ENCODE measurements at places on chromosomes 12 and 14.
A peak's percentile ranks its signal among the peaks of the same experiment; 100 is the strongest.

GRCh38 chr14:75875958-75876357 is 105.8 kb downstream of the TGFB3 start:
- no peak for DNase-seq

GRCh38 chr12:120658286-120659150 is 18.1 kb downstream of the CABP1 start:
- DNase-seq, result no peak

DNA sequence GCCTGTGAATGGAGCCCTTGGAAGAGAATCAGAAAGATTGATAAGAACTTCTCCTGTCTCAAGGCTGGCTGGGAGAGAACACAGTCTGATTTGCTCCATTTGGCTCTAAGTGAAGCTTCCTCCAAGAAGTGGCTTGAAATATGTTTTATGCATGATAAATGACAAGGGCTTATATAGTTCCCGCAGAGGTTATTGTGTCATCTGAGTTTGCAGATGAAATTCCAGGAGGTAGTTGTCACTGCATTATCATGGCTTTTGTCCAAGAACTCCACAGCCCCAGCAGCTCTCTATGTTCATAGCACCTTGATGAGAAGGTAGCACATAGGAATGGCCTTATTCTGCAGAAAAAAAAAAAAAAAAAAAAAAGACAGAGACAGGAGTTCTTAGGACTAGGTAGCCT is 108.5 kb downstream of the DACT1 start:
- DNase-seq, result peak; percentile 87

- DNase-seq, result no peak
Measured at GRCh38 chr14:22485649-22486048, 103.4 kb downstream of the DAD1 start.

DNA sequence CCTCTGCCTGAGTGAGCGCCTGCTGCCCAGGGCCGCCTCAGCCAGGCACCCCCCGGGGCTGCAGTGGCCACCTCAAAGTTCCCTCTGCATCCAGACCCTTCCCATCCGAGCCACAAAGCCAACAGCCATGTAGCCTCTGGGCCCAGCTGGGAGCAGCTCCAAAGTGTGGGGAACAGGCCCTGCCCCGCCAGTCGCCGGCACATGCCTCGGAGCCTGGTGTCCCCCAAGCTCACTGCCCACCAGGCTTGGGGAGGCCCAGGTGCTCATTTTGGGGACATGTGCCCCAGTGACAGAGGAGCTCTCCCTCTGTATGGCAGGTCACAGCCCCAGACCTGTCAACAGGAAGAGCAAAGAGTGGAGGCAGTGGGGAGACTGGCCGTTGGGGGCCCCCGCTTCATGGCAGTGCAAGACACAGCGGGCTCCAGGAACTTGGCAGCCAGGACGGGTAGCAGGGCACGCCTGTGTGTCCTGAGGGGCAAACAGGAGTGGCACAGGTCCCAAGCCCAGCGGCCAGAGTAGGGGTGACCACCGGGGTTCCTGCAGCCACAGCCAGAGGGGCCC is 29.9 kb downstream of the JAG2 start:
- DNase-seq, result no peak

- no peak for DNase-seq
Measured at GRCh38 chr12:94390130-94390485, 69.6 kb downstream of the CEP83 start.

DNA sequence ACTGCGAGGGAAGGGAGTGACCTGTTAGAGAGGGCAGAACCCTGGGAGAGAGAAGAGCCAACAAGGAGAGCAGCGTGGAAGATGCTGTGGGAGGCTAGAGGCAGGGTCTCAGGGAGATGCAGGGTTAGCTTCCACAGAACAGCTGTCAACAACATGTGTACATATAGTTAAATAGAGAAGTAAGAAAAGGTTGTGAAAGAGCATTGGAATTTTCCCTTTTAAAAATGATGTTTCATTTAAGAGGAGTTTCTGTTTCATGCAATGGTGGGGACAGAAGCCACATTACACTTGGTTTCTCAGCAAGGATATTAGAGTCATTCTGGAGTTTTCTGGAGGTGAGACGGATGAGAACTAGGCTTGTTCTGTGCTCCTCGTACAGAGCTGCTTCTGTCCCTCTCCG is 23.8 kb upstream of the TBC1D30 start:
- no peak for DNase-seq

DNA sequence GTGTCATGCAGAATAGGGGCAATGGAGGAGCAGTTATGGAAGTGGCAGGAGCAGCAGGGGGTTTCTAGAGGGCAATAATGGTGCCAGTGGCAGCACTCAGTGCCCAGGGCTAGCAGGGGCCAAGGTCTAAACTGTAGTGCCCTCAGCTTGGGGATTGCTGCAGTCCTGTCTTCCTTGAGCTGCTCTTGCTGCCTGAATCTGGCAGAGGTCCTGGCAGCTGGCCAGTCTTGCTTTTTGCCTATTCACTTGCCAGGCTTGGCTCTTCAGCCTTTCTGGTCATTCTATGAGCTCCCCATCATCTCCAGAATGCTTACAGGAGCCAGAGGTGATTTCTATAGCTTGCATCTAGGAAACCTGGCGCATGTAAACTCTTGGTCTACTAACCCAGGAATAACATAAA is 72.0 kb downstream of the SUDS3 start:
- no peak for DNase-seq

DNA sequence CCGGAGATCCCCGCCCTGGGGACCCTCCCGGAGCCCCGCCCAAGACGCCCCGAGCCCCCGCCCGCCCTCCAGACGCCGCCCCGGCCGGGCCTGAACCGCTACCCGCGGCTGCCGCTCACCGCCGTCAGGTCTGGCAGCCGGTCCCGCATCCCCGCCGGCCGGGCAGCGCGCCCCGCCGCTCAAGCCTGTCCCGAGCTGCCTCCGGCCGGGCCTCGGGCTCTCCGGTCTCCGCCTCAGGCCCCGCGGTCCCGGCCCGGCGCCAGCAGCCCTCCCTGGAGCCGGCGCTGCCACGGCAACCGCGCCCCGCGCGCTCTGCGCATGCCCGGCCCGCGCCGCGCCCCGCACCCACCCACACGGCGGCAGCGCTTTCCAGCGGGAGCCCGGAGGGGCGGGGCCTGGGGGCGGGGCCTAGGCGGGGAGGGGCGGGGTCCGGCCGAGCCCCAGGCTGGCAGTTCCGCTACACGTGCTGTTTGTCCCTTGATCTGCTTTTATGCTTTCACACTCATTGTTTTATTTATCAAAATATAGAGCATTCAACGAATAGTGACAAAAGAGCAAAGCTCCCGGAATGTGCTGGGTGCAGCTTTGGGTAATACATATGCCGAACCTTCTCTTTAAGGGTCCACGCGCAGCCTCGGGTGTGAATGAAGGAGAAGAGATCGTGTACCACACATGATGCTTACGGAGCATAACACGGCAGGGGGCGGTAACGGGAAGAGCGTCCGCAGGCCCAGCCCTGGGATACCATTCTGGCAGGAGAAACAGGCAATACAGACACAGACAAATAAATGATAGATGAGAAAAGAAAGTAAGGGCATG is at the start of gene STX2:
TSS of gene STX2 (minus strand) at position 300 of the 819 bp plus-strand sequence. CDS start at position 149, 151 bp downstream.
- peak; percentile 87 for DNase-seq

- peak; percentile 79 for DNase-seq
Measured at GRCh38 chr14:54116972-54117371, 160.3 kb upstream of the BMP4 start.

DNA sequence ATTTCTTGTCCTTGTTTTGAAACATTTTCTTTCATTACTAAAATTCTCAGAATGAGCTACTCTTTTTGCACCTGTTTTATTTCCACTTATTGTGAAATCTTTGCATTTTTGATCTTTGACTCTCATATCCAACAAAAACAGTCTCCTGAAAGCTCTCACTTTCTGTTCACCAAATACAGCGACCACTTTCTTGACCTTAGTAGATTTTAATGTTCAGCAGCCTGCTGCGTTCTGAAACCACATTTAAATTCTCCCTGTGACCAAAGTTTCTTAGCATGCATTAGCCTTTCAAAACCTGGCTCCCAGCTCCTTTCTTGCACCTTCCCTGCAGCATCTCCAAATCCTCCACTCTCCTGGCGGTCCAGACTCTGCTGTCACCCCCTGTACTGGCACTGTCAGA is 404.4 kb upstream of the PDE3A start:
- DNase-seq, result no peak

DNA sequence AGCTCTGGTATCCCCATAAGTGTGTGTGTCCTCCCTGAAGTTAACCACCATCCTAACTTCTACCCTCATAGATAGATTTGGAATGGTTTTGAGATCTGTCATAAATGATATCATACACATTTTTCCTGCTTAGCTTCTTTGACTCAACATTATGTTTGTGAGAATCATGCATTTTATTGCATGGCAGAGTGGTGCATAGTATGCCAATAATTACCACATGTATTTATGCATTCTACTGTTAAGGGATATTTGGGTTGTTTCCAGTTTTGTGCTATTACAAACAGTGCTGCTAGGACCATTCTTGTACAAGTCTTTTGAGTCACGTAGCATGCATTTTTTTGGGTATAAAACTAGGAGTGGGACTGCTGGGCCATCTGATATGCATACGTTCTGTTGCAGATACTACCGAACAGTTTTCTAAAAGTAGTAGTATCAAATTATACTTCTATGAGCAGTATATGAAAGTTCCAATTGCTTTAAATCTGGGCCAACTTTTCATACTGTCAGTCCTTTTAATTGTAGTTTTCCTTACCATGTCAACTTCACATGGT is 13.4 kb downstream of the GRIP1 start:
- DNase-seq, result peak; percentile 7

DNA sequence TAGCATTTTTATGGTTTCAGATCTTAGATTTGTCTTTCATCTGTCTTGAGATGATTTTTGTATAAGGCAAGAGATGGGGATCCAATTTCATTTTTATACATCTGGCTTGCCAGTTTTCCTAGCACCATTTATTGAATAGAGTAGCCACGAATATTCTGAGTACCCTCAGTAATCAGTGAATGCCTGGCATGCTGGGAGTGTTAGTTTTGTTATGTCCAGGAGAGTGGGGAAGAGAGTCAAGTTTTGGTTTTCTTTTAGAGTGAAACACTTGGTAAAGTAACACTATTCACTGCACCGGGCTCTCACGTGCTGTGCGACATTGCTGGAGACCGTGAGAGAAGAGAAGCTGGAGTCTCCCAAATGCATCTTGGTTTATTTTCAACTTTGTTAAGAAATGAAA is 31.3 kb downstream of the DERA start:
- DNase-seq, result no peak

GRCh38 chr12:125360540-125360939 is 295.3 kb downstream of the AACS start:
- DNase-seq, result no peak

DNA sequence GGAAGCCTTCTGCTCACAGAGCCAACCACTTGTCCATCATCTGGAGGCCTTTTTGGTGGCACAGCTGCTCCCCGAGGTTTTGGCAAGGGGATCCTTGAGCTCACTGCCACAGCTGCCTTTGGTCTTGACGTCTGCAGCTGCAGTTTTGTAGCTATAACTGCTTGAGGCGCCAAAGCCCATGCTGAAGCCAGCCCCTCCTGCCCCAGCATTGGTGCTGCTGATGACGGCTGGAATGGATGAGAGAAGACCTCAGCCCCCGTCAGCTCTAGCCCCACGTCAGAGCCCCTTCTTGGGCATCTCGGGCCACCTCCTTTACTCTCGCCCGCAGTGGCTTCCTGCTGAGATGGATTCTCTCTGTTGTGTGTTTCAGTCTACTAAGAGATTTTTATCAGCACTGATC is 12.3 kb upstream of the KRT74 start:
- no peak for DNase-seq

DNA sequence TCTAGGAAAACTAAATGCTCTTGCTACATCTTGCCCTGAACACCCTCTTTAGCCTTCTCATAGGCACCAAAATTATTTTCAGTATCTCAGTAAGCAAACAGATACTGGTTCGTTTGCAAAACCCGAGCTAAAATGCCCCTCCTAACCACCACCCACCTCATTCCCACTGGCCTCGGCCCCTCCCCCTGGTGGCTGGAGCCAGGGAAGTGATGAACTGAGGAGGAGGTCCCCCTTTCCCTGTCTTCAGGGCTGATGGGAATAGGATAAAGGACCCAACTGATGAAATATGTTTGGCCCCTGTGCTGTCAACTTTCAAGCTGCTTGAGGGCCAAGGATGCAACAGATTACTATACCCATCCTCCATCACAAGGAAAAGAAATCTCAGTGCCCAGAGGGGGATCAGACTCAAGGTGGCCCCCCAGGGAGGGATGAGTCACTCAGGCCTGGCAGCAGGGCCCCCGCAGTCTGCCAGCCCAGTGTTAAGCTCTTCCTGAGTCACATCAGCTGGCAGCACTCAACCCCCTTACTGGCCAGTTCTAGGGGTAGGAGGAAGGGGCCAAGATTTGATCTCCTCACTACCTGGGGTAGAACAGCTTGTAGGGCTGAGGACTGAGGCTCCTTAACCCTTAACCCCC is 1.7 kb downstream of the ANKRD52 start:
- DNase-seq, result peak; percentile 67

DNA sequence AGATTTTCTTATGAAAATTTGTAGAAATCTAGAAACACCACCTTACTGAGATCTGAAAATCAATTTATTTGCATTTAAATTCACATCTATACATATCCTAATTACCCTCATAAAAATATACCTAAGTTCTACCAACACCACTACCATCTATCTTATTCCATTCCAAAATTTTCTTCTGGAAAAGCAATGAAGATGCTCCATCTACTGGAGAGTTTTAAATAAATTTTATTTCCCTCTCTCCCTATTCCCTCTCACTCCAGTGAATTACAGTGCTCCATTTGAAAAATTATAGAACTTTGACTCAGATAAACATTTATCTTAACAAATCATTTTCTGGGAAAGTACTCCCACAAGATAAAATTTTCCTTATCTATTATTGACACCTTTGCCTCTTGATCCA is 2.3 kb upstream of the C14orf39 start:
- no peak for DNase-seq

DNA sequence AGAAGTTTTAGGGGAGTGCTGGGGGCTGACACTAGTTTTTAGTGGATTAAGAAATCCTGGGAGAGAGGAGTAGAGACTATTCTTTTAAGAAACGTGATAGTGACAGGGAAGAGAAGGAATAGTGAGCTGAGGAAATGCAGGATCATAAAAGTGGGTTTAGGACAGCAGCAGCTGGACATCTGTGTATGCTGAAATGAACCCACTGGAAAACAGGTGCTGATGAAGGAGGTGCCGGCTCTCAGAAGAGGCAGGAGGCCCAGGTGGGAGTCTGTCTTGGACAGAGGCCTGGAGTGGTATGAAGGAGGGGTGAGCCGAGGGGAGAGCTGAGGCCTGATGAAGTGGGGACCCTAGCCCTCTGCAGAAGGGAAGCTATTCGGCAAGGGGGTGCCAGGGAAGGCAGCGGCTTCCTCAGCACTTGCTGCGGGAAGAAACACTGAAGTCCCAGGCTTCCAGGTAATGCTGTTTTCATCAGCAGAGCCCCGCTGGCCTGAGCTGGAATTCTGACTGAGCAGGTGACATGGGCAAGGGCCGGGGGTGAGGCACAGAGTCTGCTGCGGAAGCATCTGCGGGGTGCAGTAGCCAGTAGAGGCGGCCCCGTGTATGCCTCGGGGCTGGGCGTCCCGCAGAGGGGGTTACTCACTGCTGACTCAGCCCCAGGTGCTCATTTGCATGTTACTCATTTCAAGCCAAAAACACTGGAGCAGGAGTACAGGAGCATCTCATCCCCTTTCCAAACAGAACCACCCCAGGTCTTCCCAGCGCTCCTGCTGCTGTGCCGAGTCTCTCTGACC is 89.7 kb downstream of the TMCC3 start:
- DNase-seq, result peak; percentile 3

Measured in EH (cell line).